Activated T-helper 1 cell treated with anti-CD3 and anti-CD28 coated beads, Interleukin-2, amount 50 U/mL, for 16 hours (primary cell): ENCODE measurements at places on chromosomes 7 and 10.

DNA sequence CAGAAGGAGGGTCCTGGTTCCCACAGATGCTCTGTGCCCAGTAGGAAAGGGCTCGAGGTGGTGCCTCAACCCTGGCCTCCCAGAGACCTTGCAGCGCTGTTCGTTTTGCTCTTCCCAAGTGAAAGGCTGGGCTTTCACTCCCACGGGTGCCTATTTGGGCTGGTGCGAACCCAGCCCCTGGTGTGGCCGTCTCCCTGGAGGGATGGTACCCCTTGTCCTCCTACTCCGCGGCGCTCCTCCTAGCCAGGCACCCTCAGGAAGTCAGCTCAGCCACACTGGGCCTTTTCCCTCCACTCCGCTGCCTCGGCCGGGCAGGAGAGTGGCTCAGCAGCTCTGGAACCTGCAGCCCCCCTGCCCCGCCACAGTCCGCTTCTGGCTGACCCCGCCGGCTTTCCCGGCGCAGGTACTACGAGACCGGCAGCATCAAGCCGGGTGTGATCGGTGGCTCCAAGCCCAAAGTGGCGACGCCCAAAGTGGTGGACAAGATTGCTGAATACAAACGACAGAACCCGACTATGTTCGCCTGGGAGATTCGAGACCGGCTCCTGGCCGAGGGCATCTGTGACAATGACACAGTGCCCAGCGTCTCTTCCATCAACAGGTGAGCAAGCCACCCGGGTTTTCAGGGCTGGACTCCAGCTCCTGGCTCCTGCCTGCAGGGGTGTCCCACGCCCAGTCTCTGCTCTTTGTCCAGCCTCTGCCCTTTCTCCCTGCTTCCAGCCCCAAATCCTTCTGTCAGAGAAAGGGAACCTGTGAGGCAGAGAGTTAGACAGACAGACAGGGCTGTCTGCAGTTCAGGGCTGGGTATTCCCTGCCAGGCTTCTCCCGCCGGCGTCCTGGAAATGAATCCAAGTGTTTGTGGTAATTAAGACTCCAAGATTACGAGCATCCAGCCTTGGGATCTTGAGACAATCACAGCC lies 5.2 kb downstream of the PAX2 start:
- DNase-seq, result no peak

DNA sequence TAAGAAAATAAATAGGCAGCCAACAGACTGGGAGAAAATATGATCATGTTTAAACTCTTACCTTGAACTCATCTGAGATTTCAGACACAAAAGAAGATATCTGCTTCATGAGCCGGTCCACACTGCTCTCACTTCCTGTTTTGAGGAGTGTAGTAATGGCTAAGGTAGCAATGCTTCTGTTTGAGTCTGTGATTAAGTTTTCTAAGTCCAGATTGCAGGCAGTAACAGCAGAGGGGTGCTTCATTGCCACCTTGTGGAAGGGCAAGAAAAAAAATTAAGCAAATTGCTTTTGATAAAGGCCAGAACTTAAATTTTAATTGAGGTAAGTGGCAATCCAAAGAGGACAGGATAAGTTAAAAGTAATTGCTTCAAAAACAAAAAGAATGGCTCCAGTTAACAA lies 69.1 kb downstream of the MEST start:
- no peak for DNase-seq

GRCh38 chr10:114754445-114755320 lies 66.9 kb upstream of the FHIP2A start:
- no peak for DNase-seq

GRCh38 chr7:151115121-151115835 lies 29.0 kb downstream of the AGAP3 start:
- DNase-seq, result no peak

DNA sequence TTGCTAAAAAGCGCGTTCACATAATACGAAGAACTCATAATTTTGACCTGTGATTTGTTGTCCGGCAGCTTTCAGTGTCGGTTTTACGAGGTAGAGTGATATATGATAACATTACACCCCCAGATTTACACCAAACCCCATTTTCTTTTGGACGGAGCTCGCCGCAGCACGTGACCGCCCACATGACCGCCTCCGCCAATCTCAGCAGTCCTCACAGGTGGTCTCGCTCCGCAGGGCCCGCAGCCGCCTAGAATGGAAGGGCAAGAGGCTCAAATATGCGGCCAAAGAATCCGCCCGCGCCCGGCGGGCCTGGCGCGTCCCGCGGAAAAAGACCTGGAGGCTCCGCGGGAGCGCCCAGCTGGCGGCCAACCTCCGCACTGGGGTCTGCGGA lies at the start of gene HOXA7:
Gene HOXA7 (minus strand): TSS at position 168 of the 391 bp plus-strand sequence. CDS start 130 bp downstream, at position 38.
- no peak for DNase-seq

DNA sequence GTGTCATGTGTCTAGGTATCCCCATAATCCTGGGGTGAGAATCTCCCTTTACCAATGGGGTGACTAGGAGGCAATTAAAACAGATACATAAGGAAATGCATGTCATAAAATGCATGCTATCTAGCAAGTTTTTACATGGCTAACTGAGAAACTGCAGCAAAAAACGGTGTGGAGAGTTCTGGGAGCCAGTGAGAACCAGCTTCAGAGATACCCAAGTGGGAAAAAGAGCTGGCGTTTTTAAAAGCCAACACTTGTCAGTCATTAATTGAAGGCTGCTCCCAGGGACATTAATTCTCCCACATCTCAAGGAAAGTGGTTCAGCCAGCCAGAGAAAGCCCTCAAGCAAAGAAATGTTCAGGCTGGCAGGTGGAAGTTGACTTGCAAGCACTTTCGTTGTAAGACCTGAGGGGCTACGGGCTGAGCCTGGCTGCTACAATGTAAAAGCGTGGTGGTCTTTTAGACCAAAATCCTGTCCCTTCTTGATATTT lies 28.1 kb downstream of the ST8SIA6 start:
- no peak for DNase-seq

DNA sequence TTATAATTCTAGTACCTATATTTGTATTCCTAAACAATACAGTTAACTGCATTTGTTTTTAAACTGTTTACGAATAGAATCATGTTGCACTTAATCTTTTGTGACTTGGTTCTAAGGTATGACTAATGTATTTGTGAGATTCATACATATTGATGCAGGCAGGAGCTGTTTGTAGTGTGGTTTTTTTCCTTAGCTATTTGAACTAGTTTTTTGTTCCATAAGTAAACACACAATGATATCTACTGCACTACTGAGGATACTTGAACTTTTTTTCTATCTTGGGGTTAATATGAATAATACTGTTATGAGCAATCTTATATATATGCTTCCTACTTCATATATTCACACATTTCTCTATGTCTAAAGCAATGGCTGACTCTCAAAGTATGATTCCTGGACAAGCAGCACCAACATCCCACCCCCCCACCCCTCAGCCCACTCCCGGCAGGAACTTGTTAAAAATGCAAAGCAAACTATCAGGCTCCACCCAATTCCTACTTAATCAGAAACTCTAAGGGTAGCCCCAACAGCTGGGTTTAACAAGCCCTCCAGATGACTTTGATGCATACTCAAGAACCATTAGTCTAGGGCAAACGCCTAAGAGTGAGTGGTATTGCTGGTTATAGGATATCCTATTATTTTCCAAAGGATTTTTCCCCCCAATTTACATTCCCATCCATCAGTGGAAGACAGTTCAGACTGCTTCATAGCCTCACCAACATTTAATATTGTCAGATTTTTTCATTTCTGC lies 25.8 kb downstream of the BRAF start:
- no peak for DNase-seq

GRCh38 chr7:43937444-43937843 lies 11.2 kb downstream of the UBE2D4 start:
- no peak for DNase-seq

DNA sequence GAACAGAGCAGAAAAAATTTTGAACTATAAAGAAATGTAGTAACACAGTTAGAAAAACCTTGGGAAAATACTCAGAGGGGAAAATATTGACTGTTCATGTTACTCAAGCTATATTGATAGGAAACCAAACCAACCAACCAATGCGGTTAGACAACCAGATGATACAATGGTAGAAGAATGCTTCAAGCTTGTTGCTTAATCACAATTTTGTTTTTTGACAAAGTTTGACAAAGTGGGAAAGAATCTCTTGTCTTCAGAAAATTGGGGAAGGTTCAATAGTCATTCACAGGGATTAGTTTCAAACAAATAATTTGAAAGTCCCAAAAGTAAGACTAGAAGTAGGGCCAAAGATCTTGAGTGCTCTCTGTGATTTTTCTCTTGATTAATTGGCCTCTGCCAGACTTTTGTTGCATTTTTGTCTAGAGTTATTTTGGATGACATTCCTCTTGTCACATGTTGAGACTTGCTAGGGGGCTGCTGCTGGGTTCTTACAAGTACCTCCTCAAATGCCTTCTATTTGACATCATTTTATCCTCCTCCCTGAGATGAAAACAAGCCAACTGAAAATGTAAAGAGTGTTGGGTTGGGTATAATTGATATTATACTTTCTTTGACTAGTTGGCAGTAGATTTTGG lies 233.1 kb upstream of the PHYHIPL start:
- no peak for DNase-seq

- no peak for DNase-seq
Observed at GRCh38 chr7:37229381-37229780, 219.3 kb downstream of the ELMO1 start.

- DNase-seq, result no peak
Observed at GRCh38 chr10:78520737-78521430, 487.2 kb downstream of the RPS24 start.

GRCh38 chr7:15554081-15554480 lies 7.7 kb downstream of the AGMO start:
- no peak for DNase-seq

DNA sequence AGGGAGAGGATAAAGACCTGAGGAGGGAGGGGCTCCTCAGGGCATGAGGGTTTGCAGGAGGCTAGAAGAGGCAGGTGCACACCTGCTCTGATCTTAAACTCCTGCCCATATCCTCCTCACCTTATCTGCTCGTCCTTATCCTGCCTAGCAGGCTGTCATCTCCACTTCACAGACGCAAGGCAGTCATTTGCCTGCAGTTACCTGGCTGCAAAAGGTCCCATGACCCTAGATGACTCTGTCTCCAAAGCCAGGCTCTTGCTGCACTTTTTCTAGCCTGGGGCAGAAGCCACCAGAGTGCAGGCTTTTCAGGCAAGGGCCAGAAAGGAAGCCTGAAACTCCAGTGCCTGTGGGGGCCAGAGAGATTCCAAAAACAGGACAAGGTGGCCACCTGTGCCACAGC lies 1.7 kb upstream of the ZNF853 start:
- DNase-seq, result no peak

DNA sequence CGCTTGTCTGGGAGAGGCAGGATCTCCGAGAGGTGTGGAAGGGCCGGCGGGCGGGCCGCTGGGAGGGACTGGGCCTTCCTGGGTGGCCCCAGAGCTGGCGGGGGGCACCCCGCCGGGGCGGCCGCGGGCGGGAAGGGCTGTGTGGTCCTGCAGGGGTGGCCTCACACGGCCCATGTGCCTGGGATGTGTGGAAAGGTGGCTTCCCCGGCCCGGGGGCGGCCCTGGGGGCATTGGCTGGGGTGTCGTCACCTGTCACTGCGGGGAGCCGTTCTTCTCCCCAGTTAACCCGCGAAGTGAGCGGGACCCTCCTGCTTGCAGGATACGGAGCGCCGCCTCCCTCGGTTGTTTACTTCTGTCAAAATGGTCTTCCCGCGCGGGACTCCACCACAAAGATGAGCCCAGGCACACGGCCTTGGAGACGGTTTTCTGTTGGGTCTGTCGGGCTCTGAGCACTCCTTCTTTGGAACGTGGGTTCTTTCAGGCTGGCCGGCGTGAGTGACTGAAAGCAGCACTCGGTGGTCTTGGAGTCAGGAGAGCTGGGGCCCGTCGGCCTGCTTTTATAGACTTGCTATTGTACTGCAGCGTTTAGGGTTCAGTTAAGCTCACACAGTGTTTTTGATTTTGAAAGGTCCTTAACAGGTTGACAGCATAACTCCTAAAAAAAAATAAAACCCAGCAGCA lies 700 bp downstream of the SMC3 start:
- DNase-seq, result peak; percentile 36

- DNase-seq, result no peak
Observed at GRCh38 chr10:79066411-79067240, 2.1 kb upstream of the ZMIZ1 start.

GRCh38 chr7:19133886-19134285 lies 11.3 kb downstream of the FERD3L start:
- DNase-seq, result no peak

- DNase-seq, result no peak
Observed at GRCh38 chr7:28705350-28705749, 252.8 kb downstream of the TRIL start.

DNA sequence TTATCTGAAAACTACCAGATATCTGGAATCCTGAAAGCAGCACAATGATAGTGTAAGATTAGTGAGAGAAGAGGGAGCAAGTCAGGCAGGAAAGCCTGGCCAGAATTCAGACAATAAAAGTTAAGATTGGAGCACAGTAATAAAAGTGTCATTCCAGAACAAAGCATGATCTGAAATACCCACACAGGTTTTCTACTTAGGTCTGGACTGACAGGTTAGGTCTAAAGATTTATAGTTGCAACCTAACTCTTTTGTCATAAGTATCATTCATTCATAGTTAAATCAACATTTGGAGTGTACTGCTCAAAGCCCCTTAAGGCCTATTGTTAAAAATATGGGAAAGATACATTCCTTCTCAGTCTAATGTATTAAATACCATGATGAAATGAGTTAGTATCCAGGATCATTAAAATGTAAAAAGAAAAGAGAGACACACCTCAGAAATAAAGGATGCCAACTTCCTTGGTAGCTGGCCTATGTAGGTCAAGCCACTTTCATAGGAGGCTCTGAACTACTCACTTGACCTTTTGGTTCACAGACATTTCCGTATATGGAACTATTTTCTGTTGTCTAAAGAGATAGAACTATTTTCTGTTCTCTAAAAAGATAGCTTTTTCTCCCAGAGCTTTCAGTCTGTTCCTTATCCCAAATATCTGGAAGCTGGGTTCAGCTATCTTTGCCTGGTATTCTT lies 105.2 kb downstream of the FAS start:
- no peak for DNase-seq

DNA sequence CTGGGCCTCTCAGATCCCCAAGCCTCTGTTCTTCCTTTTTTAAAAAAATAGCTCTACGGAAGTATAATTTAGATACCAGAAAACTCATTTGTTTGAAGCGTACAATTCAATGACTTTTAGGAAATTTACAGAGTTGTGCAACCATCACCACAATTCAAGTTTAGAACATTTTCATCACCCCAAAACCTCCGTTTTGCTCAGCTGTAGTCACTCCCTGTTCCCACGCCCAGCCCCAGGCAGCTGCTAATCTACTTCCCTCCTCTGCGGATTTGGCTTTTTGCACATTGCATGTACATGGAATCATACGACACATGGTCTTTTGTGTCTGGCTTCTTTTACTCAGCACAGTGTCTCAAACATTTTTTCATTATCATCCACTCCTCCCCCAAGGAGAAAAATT lies 229.2 kb downstream of the TCF7L2 start:
- DNase-seq, result no peak
